ENCODE measurements at places on chromosomes 11 and 22.

- DNase-seq, result no peak
Observed at GRCh38 chr11:65863889-65864705, 3.9 kb downstream of the MUS81 start.

DNA sequence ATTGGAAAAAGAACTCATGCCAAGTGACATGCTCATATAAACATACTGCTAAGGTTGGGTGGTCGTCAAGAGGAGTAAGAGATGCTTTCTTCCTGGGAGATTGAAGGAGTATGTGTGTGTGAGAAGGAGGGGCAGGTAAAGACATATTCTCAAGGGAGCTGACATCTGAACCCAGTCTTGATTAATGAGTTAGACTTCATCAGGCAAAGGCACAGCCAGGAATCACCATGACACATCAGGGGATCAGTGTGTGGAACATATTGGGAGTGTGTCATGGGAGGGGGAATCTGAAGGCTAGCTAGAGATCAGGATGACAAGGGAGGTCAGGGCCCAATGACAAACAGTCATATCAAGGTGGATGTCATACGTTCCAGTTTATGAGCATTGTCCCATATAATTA, 14.9 kb downstream of the CNTF start:
- no peak for DNase-seq

DNA sequence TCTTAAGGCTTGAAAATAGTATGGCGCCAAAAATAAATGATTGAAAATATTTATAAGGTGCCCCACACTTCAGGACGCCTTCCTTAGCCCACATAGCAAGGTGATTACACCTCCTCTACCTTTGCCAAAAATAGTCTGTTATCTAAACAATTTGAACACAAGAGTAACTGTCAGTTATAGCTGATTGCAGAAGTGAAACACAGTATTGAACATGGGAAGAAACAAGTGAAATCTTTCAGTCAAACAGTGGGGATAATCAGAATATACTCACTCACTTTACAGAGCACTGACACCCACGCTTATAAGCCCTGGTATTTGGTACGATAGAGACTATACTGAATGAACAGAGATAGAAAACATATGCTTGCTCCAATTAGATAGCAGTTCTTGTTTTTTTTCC, 203.1 kb downstream of the RAB38 start:
- no peak for DNase-seq

- DNase-seq, result no peak
Observed at GRCh38 chr11:16800382-16800781, 61.9 kb downstream of the C11orf58 start.

DNA sequence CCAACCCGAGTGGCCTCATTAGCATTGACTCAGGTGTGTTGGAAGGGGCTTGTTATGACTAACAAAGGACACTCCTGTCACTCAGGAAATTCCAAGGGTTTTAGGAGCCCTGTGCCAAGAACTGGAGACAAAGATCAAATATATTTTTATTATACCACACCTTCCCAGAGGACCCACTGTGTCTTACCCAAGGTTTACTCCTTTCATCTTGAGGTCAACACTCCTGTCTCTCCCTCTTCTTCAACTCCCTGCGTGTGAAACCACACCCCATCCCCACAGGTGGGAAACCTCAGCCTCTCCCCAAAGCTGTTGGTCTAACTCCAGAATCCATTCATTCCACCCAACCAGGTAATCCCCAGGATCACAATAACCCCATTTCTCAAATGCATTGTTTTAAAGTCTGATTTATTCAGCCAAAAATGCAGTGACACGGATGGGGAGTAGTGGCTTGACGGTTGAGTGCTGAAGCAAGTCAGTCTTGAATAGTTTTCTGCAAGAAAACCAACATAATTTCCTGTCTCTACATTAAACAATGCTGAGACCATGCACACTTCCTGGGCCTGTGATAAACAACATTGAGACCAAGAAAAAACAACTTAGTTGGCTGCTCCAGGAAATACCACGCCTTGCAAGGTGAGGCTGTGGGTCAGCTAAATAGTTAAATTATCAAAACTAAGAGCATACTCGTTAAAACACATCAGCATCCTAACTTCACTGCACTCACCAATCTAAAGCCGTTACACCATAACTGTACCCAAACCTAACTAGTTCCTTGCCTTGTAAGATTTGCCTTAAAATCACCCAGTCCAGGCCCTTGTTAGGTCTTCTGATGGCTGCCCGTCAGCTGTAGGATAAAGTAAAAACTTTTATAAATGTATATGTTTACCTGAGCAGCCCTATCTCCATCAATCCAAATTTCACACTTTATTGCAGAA, 38.5 kb upstream of the SPON1 start:
- DNase-seq, result no peak

DNA sequence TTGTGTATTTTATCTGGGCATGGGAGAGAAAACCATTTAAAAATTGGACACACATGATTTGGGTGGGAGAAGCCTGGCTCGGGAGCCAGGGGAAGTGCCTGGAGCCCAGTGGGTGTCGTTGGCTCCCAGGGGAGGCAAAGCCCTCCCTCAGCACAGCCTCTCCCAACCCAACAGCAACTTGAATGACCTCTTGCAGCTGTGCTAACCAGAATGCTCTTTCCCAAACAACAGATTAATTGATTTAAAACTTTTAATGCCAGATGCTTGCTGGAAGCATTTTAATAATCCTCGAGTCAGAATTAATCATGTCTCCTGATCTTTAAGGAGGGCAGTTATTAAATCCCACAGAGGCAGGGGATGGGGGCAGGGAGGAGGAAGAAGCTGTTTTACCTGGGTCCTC, 401.6 kb downstream of the BUD13 start:
- no peak for DNase-seq

DNA sequence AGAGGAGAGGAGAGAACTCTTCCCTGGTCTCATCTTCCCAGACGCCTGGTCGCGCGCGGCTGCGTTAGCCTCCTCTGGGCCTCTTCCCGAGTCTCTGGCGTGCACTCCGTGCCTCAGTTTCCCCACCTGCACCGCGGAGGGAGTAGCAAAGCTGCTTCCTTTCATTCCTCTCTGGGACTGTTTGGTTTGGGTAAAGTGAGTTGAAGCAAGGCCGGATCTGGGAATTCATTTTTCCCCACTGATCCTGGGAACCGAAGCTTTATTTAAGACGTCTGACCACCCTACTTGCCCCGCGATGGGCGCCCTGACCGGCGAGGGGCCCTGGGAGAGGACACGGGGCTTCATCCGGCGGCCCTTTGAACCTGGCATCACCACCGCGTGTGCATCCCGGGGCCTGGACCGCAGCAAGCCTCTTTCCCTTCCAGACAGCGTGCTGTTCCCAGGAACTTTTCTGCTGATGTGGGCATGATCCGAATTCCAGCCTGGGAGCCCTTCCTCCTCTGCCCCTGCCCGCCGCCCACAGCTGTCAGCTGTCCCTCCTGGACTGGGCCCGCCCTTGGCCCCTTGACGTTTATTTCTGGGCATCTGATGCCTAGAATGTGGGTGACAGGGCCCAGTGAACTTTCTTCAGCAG, 758 bp downstream of the LDLRAD3 start:
- DNase-seq, result no peak

DNA sequence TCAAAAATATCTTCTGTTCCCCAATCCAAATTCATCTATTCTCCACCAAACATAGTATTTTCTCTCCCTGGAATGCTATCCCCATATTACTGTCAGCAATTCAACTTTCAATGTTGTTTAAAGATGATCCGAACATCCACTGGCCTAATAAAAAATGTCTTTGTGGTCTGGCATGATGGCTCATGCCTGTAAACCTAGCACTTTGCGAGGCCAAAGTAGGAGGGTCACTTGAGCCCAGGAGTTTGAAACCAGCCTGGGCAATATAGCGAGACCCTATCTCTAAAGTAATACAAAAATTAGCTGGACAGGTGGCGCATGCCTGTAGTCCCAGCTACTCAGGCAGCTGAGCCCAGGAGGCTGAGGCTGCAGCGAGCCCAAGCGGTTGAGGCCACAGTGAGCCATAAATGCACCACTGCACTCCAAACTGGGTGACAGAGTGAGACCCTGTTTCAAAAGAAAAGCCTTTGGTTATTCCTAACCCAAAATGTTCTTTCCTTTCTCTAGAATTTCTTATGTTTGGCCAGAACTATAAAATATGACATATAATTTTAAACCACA, 29.8 kb downstream of the SIK3 start:
- DNase-seq, result no peak

DNA sequence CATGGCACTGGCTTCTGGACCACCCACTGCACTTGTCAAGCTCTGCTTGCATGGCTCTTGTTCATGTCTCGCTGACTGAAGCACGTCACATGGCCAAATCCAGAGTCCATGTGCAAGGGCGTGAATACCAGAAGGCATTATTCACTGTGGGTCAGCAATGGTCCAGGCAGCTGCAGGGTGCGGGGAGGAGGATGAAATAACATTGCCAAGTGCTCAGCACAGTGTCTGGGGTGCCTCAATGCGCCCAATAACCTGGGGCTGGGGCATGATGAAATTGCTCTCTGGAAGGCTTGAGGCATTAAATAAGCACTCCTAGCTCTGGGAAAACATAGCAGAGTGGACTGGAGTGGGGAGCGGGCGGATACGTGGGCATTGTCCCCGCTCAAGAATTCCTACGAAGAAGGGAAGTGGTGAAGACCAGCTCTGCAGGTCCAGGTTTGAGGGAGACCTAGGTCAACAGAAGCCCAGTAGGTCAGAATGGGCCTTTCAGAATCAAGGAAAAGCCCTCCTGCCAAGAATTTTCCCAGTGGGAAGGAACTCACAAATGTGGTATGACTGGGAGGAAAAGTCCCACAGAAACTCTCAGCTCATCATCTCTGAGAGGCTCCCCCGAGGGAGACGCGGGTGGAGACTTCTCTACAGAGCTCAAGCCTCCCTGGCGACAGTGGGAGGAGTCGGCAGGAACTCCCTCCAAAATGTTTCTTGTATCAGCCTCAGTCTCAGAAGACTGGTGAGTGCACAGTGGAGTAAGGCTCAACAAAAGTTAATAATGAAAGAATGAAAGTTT, 15.3 kb upstream of the ACCSL start:
- DNase-seq, result peak; percentile 59

GRCh38 chr22:22431271-22432220, 77.0 kb downstream of the ZNF280B start:
- DNase-seq, result peak; percentile 79
